LoVo (cell line): ENCODE measurements at places on chromosomes 6 and 20.

DNA sequence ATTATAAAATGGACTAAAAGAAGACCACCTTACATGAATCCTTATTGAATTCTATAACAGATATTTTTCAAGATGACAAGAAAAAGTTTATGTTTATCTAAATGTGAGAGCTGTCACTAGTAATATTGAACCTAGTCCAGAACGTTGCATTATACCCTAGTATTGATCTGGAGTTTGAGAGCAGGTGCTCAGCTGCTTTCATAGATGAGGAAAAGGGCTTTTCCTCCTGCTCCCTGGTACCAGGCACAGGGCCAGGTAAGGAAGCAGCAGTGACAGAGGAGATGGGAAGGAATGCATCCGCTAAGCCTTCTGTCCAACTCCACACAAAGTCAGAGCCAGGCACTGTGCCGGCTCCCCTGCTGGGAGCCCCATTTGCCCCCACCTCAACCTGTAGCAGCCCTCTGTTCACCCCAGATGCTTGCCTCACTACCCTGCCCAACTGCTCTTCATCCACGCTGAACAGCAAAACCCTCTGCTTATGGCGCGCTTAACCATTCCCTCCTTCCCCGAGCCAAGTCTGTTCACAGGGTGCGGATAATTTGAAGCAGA is 393.1 kb downstream of the FRK start:
- DNase-seq, result no peak

DNA sequence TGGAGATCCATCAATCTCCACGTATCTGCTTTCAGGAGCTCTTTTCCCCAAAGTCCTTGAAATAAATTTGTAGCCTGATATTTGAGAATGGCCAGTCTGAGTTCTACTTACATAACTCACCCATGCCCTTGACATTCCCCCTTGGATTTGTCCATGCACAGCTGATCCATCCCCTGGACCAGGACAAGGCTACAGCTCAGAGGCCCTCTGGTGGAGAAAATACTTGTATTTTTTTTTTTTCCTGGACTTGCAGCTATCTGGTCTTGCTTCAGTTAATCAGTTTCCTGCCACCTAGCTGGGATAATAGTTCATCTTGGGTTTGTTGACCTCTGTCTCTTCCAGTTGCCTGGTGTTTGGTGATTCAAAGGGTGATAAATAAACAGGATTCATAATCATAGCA is 467.6 kb downstream of the DHX35 start:
- no peak for DNase-seq

- DNase-seq, result peak; percentile 58
Observed at GRCh38 chr6:17907406-17908229, 79.8 kb downstream of the KIF13A start.

DNA sequence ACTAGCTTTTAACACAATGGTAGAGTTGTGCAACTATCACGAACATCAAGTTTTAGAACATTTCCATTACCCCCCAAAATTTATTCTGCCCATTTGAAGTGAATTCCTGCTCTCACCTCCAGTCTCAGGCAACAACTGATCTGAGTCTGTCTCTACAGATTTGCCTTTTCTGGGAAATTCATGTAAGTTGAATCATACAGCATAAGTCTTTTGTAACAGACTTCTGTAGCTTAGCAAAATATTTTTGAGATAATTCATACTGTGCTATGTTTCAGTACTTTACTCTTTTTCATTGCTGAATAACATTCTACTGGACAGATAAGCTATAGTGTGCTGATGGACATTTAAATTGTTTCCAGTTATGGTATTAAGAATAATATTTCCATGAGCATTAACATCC is 447.3 kb upstream of the GJE1 start:
- no peak for DNase-seq

- no peak for DNase-seq
Observed at GRCh38 chr20:25225642-25226432, 22.0 kb upstream of the PYGB start.

- DNase-seq, result peak; percentile 48
Observed at GRCh38 chr6:33123732-33124524, 48.1 kb downstream of the HLA-DPB1 start.

- no peak for DNase-seq
Observed at GRCh38 chr6:14582749-14583148, 465.2 kb downstream of the CD83 start.

DNA sequence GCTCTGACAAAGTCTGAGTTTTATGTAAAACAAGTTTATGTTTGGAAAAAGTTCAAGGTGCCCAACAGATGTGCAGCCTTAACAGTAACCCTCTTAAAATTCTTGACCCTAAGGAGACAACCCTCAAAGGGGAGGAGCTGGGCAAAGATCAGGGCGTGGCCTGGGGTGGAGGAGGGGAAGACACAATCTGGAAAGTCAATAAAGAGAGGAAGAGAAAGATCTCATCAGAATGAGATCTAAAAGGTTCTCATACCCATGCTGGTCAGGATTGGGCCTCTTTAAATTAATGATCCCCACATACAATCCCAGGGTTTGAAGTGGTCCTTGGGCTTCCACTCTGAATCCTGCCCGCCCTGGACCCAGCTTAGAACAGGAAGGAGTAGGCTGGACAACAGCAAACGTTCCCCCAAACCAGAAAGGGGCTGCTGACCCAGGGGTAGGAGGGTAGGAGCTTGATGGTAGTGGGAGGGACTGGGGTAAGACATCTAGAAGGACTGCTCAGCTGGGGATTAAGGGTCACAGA is 33.0 kb downstream of the FOXP4 start:
- no peak for DNase-seq

DNA sequence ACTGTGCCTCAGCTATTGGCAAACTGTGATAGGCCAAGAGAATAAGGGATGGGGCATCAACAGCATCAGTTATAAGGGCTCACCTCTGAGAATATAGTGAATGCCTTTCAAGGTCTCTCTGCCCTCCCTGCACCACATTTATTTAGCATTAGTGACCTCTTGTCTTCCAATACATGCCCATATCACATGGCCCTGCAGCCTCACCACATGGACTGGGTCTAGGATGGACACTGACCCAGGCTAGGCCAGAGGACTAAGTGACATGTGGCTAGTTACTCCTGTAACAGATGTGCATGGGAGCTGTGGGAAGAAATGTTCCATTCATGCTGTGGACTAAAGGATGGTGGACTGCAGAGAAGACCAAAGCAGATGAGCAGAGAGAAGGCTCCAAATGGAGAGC is 3.2 kb upstream of the BTN2A2 start:
- no peak for DNase-seq

DNA sequence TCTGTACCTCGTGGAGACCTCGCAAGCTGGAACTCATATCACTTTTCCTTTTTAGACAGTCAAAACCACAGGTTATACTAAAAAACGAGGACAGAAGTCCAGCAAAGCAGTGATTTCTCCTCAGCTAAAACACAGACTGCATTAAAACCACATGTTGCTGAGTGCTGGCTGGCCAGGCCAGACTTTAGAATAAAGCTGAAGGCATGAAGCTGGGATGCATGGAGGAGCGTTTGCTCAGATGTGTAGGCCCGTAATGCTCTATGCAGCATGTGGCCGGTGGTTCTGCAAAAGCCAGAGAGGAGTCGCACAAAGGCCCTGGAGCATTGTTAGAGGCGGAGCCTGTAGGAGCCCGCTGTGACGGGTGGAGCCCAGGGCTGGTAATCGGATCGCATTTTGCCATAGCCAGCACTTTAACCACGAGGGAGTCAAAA is 83.6 kb downstream of the SMOC2 start:
- DNase-seq, result no peak

DNA sequence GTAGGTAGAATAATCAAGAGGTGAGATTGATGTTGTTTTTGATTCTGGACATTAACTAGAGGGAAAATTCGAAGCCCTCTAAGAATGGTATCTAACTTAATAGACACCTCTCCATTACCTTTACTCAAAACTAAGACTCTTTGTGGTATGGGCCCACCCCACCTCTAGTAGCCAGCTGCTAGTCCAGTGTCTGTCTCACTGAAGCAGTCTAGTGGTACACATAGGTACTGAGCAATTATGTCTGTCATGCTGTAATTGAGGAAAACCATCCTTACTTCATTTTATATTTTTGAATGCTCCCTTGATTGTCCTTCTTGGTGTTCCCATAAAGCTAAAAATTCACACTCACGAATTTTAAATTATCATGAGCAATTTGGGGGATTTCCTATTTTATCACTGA is 290.7 kb downstream of the ARHGAP18 start:
- no peak for DNase-seq

DNA sequence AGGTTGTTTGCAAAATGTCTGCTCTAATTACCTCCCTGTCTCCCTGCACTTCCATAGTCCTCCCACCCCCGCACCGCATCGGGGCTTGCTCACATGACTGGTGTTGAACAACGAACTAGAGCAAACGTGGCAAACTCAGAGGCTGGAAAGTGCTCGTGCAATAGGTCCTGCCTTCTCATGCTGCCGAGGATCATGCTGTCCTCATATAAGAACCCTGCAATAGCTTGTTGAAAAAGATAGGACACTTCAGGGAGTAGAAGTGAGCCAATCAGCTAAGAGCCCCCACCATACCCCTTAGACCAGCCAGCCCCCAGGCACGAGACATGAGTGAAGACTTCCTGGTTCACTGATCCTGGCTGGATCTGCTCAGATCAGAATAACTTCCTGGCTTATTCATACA is 219.2 kb downstream of the C6orf118 start:
- no peak for DNase-seq

DNA sequence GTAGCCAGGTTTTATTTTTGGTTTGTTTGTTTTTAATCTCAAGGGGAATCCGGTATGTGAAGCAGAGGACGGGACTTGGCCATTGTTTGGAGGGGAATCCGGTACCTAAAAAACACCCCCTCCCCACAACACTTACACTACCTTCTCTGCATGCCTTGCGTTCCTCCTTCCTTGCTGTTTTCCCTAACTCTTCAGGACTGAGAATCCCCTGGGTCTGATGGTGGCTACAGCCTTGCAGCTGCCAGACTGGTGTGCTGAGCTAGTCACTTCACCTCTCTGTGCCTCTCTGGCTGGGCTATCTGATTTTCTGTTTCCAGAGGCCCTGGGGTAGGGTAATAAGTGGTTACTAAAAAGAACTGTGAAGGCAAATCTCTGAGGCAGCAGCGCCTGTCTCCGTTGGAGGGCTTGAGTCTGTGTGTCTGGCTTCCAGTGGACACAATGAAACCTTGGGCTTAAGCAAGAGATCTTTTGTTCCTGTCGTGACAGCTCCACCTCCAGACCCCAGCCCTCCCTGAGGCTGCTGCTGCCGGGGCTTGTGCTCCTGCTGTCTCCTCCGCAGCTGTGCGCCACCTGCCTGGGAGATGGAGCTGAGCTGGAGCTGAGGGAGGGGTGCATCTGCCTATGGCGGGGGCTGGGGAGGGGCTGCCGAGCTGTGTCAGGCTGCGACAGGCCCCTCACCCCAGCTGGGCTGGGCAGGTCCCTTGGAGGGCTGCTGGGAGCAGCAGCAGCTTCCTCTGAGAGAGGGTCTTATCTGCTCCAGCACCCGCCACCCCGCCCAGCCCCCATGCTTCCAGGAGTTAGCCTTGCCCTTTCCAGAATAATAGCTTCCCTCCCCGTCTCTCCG is 65.8 kb upstream of the CCDC167 start:
- no peak for DNase-seq

- DNase-seq, result no peak
Observed at GRCh38 chr20:10550204-10551118, 115.4 kb downstream of the SLX4IP start.

DNA sequence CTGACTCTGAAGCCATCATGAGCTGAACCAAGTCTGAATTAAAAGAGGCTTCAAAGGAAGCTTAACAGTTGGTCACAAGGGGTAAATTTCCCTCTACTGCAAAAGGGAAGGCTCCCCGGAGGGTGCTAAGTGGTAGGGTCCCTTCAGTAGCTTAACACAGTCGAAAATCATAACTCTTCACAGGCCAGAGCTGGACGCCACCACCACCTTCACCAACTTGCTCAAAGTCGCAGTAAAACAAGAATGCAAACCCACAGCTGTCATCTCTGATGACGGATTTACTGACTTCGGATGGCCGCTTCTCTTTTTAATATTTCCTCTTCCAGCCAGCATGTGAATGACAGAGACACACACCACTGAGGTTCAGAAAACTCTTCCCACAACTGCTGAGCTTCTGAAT is 144.7 kb upstream of the FBXL4 start:
- no peak for DNase-seq

DNA sequence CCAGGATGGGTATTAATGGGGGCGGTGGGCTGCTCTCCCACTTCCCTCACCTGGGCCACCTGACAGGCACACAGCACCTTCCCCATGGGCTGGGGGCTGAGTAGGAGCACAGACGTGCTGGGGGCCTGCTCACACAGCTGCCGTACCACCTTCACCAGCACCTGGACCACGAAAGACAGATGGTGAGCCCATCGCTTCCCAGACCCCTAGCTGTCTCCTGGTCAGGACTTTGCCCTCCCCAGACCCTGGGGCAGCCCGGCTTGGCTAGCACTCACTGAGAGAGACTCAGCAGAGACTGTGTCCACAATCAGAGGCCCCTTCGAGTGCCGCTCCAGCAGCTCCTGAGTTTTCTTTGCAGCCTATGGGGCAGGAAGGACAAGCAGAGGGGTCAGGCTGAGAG is 12.0 kb downstream of the AARS2 start:
- DNase-seq, result no peak

- no peak for DNase-seq
Observed at GRCh38 chr20:54029176-54029575, 41.2 kb downstream of the BCAS1 start.

- no peak for DNase-seq
Observed at GRCh38 chr6:31074401-31074800, 38.0 kb downstream of the C6orf15 start.

DNA sequence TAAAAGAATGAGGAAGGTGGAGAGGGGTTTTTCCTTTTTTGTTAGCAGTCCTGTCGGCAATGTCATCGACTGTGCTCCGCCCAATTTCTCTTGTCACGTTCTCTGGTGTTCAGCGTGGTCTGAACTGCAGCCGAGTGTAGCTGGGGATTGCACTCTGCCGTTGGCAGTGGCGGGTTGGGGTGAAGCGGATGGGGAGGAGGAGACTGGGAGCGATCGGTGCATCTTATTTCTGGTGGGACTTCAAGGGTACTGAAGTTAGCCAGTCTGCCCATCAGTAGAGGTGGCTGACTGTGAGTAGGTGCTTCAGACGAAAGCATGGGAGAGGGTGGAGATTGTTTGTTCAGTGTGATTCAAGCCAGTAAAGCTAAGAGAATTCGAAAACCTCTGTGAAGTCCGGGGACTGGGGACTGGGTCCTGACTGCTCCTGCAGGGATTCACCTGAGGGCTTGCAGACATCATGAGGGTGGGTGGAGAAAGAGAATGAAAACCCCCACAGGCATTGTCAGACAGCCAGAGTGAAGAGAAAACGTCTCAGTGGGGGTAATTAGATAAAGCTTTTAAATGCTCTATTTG is 5.1 kb downstream of the RREB1 start:
- peak; percentile 64 for DNase-seq

- DNase-seq, result no peak
Observed at GRCh38 chr6:4225161-4225872, 89.9 kb upstream of the ECI2 start.

GRCh38 chr6:6942831-6943230 is 164.9 kb upstream of the RREB1 start:
- DNase-seq, result no peak

DNA sequence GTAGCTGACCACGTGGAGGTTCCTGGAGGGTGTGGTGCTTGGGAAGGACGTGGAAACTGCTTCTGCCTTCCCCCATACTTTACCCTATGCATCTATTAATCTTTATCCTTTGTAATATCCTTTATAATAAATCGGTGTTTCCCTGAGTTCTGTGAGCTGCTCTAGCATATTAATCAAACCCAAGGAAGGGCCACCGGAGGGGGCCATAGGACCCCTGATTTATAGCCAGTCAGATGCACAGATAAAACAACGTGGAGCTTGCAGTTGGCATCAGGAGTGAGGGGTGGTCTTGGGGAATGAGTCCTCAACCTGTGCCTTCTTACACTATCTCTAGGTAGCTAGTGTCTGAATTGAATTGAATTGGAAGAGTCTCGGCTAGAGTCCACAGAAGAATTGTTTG is 36.5 kb upstream of the TFAP2A start:
- DNase-seq, result no peak
